ENCODE measurements at places on chromosomes 3 and 15.

DNA sequence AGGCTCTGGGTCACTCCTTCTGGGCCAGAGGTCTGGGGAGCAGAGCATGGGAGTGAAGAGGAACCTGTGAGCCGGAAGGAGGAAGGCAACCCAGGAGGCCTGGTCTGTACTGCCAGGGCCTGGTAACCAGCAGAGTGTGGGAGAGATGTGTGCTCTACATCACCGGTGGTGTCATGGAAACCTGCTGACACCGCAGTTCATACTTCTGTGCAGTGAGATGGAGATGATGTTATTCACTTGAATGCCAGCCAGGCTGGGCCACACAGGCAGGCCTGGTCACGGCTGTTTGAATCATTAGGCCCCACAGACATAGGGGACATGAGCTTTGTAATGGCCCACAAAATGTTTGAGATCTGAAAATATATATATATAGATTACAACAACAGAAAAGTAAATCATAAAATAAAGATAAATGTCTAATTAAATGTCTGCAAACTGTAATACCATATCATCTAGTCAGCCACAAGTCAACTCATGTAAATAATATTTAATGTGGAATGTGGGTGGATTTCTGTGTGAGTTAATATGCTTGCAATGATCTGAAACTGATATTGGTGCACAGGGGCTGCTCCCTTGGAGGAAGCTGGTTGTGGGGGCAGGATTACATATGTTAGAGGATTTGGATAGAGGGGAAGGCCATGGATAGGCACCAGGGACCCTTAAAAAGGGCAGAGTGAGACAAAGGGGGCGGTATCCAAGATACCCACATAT, 108.5 kb upstream of the PFN2 start:
- peak; percentile 91 for DNase-seq

GRCh38 chr3:126523745-126524428, at the start of gene CHST13:
TSS of gene CHST13 (plus strand) at chr3:126524155. CDS start at chr3:126524333, 178 bp downstream.
- DNase-seq, result peak; percentile 64

GRCh38 chr3:13927295-13927694, 47.4 kb upstream of the WNT7A start:
- DNase-seq, result no peak

GRCh38 chr3:175608911-175609310, 749.8 kb downstream of the NAALADL2 start:
- DNase-seq, result no peak

GRCh38 chr3:138118612-138119422, 3.4 kb upstream of the DZIP1L start:
- peak; percentile 83 for DNase-seq

DNA sequence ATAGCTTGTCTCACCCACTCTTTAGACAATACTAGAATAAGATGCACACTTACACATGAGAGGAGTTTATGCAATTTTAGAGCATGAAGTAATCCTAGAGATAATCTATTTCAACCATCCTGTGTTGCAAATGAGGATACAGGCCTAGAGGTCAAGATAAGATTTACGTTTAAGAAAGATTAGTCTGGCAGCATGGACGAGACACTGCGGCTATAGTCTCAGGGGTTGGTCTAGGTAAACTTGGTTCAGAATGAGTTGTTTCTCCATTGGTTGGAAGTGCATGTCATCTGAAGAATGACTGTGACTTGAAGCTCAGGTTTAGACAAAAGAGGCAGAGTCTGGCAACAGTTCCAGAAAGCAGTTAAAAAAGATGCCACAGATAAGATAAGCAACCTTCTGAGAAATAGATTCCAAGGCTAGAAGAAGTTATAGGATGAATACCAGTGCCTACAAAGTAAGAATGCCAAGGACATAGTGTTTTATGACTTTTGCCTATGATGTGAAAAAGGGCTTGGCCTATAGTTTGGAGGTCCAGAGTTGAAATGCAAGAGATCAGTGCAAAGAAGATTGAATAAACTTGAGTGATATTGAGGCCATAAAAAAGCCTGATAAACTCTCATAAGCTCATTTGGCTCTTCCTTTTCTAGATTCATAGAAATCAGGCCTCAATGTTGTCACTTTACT, 631.0 kb downstream of the SQOR start:
- DNase-seq, result no peak

GRCh38 chr3:74643636-74644035, 29.2 kb upstream of the CNTN3 start:
- peak; percentile 54 for DNase-seq

DNA sequence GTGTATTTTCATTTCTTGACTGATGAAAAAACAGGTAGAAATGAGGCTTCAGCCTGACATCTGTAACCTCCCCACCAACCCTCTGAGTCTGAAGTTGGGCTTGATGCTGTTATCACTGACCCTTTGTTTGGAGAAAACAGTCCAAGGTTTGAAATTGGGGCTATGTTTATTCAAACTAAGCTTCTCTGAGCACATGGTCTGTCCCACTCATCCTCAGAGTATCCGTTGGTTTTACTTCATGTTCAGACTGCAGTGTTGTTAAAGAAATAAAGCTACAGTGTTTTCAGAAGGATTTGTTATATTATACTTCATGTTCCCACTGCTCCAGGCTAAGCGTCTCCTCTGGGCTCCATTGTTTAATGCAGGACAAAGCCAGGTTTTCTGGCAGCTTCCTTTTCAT, 6.0 kb downstream of the MAPKBP1 start:
- no peak for DNase-seq

- DNase-seq, result no peak
Observed at GRCh38 chr3:44890258-44890657, 15.8 kb downstream of the TGM4 start.

- DNase-seq, result peak; percentile 43
Observed at GRCh38 chr3:72821161-72821781, 27.0 kb downstream of the SHQ1 start.

DNA sequence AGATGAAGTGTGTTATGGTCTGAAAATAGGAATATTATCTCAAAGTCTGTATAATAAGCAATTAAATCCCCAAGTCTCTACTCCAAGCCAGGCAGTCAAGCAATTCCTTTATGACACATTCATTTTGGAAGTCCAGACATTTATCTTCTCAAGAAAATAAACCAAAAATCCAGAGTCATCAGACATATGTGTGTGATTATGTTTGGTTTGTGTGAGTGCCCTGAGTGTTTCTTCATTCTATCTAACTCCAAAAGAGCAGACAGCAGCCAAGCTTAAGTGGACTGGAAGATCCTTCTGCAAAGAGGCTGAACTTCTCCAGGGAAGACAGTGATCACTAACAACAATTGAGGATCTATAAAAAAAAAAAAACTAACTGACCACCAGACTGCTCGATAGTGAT, 239.8 kb downstream of the STAG1 start:
- peak; percentile 5 for DNase-seq

GRCh38 chr15:58999694-59000093, 12.2 kb downstream of the RNF111 start:
- no peak for DNase-seq

DNA sequence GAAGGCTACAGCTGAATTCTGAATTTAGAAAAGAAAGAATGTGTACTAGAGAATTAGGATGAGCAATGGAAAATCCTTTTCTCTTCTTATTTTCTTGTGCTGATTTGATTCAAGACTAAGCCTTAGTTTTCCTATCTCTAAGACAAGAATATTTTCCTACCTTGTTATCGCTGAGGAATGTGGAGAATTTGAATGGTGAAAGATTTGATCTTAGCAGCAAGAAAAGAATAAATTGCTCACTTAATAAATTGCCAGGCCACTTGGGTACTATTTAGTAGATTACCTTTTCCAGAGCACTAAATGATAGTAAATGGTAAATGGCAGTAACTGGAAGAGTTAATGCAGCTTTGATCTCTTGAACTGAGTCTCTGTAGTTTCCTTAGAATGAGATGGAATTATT, 145.7 kb upstream of the MEIS2 start:
- DNase-seq, result no peak

DNA sequence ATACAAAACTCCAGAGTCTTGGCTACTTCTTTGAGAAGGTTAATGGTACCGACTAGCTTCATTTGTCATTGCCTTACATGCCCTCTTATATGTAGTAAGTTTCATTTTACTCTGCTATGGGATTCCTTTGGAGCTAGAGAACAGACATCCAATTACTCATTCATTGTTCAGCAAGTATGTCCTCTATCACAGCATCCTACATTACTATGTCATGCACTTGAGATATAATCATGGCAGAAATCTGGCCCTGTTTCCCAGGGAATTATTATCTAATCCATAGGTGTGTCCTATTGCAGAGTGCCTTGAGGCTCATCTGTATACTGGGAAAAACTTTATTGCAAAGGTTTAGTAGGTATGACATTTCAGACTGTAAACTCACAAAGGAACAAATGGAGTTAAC, 333.1 kb upstream of the NECTIN3 start:
- no peak for DNase-seq

GRCh38 chr15:76204916-76205460, 106.3 kb downstream of the ETFA start:
- DNase-seq, result no peak

DNA sequence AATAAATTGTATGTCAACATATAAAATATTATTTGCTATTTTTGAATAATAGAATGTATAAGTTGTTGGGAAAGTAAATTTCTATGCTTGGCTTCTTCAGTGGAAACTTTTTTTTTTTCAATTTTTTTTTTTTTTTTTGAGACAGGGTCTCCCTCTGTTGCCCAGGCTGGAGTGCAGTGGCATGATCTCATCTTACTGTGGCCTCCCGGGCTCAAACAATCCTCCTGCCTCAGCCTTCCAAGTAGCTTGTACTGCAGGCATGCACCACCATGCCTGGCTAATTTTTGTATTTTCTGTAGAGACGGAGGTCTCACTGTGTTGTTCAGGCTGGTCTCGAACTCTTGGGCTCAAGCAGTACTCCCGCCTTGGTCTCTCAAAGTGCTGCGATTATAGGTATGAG, 16.8 kb downstream of the MBNL1 start:
- DNase-seq, result no peak

DNA sequence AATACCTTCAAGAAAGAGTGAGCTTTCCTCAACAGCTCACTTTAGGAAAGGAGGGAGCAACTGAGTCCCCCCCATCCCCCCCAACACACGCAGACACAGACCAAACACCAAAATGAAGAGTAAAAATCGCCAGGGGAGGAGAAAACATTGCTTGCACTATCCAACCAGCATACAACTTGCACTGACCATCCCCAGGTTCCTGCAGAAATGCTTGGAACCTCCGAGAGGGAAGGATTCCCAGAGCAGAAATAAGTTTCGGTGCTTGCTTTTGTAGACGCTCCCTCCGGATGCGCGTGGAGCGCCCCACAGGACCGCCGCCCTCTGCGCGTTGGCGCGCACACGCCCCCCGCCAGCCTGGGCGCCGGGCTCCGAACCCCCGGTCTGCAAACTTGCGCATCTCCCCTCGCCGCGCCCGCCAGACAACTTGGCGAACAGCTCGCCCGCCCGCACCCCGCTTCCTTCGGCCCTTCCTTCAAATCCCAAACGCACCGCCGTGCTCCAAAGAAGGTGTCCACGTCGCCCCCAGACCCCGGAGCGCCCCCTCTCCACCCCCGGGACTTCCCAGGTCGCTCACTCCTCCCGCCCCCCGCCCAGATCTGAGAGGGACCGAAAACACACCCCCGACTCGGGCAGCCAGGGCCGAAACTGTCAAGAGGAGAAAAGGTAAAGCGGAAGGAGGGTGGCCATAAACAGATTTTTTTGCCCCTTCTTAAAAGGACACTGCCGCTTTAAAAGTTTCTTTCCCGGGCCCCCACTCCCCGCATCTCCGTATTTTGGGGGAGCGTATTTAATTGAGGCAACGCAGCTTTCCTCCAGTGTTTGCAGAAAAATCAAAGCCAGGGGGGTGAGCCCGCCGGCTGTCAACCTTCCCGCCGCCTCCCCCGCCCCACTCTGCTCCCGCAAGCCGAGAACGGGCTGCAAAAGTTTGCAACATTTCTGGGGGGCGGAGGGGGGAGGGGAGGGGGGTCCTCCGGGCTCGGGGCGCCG, 859 bp downstream of the RORA start:
- DNase-seq, result peak; percentile 29

- peak; percentile 78 for DNase-seq
Observed at GRCh38 chr15:73851689-73852088, 21.7 kb upstream of the TBC1D21 start.

DNA sequence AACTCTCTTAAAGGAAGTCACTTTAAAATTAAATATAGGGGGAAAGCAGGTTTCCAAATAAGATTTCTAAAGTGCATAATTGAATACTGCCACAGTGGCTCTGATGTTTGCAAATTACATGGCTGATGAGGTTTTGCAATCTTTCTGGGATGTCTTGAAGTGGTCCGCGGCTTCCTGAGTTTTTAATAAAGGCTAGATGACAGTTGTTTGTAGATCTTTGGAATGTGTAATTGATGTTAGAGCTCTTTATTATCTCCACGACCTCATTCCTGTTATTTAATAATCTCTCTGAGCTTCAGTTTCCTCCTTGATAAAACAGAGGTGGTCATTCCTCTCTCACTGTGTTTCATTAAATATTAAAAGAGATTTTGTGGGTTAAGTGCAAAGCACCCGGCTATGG, 27.0 kb upstream of the CEMIP start:
- no peak for DNase-seq

DNA sequence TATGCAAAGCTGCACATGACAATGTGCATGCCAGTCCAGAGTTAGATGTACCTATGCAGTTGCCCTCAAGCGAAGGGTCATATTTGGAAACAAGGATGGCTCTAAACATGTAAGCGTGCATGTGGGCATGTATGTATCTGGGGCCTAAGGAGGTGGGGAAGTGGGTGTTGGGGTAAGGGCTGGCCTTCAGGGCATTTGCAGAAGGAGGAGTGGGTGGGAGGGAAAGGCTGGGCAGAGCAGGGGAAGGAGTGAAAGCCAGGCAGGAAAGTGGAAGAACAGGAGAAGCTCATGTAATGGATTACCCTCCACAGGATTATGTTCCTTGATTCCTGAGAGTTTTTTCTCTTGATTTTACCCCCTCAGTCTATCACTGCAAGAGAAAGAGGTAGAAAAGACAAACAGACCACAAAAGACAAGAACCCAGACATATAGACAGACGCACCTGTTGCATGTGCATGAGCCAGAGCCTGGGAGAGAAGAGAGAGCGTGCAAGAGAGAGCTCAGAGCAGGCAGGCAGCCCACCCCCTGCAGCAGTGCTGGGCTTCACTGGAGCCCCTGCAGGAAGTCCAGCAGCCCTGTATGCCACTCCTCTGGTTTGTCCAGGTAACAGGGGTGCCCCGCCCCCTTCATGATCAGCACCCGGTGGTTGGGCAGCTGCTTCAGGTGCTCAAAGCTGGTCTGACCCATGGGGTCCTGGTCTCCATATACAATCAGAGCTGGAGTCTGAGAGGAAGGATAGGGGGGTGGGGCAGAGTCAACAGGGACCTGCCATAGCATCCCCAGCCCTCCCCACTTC, 1.8 kb upstream of the PCBP4 start:
- DNase-seq, result no peak

GRCh38 chr15:57167821-57168395, 208.4 kb upstream of the CGNL1 start:
- DNase-seq, result no peak

GRCh38 chr3:145953316-145953715, 207.7 kb downstream of the PLOD2 start:
- DNase-seq, result no peak

DNA sequence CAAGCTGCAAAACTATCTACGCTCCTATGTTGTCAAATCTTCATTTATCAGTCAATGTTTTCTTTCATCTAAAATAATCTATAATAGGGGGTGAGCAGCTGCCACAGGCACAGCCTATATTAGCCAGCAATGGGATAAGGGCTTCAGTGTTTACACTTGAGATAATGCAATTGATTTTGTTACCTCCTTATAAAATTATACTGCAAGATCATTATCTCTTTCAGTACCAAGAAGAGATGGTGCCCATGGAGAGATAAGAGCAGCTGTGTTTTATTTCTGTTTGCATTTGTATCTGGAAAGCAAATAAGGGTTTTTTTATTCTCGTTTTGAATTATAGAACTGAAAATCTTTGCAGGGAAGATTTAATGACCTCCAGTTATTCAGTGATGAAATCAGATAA, 68.9 kb downstream of the PLD1 start:
- no peak for DNase-seq

GRCh38 chr15:27175472-27176153, 204.6 kb downstream of the GABRG3 start:
- DNase-seq, result no peak
